Frontal cortex (tissue), 4 donors: ENCODE measurements at places on chromosomes 12 and 14. TPM values are rescaled to one million over a fixed set of nuclear protein-coding genes. Genes with fewer than 3 reads are reported as not detected.

The ANKS1B gene
- total RNA-seq = 329 TPM

The LRCOL1 gene
- not detected for total RNA-seq

The CLEC2A gene
- total RNA-seq = not detected

The RPGRIP1 gene
- not detected for total RNA-seq
